OCI-LY7 (cell line): ENCODE measurements at places on chromosomes 12 and 14.

DNA sequence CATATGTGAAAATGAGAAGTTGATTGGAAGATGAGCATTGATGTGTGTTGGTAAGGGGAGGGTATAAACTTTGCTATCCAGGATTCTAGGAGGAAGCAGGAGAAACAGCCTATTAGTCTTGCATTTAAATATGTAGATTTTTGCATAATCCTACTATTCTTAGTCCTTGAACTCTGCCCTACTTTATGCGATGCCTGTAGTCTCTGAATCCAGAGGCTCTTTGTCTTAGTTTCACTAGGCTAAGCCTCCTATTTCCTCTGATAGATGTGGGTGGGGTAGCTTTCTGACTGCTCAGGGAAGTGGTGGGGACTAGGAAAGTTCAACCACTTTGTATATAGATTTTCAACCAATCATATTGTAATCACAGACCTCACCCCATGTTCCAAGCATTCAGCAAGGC lies 49.5 kb upstream of the KCNC2 start:
- no peak for DNase-seq

GRCh38 chr12:6943389-6943721 lies 261 bp upstream of the RNU7-1 start:
- peak; percentile 94 for DNase-seq

- DNase-seq, result peak; percentile 2
Measured at GRCh38 chr14:54001189-54001878, 44.7 kb upstream of the BMP4 start.

DNA sequence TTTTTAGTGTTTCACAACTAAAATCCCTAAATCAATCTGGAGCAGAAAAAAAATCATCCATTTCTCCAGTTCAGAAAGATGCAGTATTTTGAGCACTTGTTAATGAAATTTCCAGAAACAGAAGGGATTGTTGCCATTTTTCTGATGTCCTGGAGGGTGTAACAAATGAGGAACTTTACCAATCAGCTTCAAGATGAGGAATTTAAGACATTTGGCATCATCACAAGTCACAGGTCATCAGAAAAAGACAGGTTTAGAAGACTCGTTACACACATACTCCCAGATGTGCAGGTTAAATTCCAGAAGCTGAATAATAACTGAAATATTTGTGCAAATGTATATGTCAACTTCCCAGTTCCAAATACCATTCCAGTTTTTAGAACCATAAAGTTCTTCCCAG lies 482 bp upstream of the PSMC1 start:
- no peak for DNase-seq

GRCh38 chr12:50061171-50061570 lies 3.8 kb downstream of the ASIC1 start:
- DNase-seq, result no peak

- no peak for DNase-seq
Measured at GRCh38 chr12:54059668-54060067, 6.0 kb downstream of the HOXC4 start.

- DNase-seq, result no peak
Measured at GRCh38 chr12:71201136-71201679, 43.4 kb upstream of the TSPAN8 start.

DNA sequence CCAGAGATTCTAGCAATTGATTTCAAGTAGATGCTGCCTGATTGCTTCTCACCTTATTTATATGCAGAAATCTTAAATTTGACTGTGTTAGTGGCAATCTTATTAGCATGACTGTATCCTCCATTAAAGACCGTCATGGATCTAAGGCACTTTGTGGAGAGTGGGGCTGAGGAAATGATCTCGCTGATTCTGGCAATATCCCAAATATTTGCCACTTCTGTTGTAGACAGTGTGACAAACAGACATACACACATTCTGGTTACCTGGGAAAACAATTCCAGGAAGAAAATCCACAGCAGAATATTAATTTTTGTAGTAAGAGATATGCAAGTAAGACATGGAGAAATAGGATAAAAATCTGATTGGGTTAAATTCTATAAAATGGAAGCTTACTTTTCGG lies 269.0 kb upstream of the G2E3 start:
- DNase-seq, result no peak

DNA sequence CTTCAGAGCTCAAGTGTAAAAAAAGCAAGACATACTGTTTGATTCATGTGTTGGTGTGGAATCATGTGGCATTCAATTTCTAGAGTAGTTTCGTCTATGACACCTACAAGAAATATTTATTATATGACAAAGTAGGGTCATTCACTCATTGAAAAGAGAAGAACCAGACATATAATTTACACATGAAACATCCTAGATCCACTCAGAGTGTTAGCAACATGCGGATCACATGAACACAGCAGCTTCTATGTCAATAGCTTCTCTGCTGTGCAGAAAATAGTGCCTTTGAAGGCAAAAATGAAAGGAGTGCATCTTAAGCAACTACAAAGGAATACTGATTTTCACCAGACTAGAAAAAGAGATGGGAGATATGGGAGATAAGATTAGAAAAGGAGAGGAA lies 569.8 kb downstream of the RPS29 start:
- no peak for DNase-seq

- no peak for DNase-seq
Measured at GRCh38 chr12:55937981-55938380, 7.0 kb downstream of the DGKA start.

GRCh38 chr12:112809684-112810083 lies 18.1 kb downstream of the RPH3A start:
- DNase-seq, result no peak

GRCh38 chr12:90311561-90311960 lies 602.9 kb upstream of the ATP2B1 start:
- no peak for DNase-seq

DNA sequence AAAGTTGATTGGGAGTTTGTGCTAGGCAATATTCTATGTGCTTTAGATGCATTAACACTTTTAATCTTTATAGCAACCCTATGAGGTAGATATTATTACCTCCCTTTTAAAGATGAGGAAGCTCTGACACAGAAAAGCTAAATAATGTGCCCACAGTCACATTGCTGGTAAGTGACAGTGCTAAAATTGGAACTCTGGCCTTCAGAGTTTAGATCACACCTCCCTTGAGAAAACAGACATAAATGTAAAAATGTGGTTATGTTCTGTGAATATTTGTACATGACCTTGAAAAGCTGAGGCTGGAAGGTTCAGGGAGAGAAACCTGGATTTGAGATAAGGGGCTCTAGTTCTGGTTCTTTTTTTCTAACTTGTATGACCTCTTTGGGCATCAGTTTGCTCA lies 1.9 kb downstream of the ABHD4 start:
- no peak for DNase-seq

GRCh38 chr14:76461886-76462285 lies 85.9 kb downstream of the ESRRB start:
- DNase-seq, result no peak

GRCh38 chr14:101191101-101191720 lies 287.7 kb upstream of the RTL1 start:
- DNase-seq, result no peak

GRCh38 chr12:124438437-124439056 lies 128.9 kb downstream of the NCOR2 start:
- peak; percentile 22 for DNase-seq

DNA sequence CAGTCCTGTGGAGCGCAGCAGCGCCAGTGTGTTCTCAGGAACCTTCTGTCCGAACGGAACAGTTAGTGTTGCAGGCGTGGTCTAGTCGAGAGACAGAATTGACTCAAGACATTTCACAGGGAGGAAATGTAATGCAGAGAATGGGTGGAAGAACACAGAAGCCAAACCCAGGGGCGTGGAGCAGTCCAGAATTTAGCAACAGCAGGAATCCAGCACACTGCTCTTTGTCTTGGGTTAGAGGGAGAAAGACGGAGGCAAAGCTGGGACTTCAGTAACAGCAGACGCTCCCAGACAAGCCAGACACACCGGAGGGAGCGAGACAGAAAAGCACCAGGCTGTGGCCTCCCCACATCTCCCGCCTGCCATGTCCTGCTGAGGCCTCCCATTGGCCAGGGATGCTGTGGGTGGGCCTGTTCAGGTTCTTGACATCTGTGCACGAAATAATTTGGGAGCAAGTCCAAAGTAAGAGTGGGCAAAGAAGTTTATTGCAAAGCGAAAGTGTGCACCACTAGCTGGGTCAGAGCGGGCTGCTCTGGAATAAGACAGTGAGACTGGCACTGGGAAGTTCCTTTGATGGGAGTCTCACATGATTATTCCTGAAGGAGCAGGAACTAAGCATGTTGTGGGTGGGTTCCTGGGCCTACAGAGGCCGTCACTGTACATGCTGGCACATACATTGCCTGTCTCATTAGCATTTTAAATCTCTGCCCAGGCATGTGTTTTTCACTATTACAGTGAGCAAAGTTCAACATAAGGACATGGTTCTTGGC lies 339.3 kb upstream of the SFSWAP start:
- DNase-seq, result no peak

DNA sequence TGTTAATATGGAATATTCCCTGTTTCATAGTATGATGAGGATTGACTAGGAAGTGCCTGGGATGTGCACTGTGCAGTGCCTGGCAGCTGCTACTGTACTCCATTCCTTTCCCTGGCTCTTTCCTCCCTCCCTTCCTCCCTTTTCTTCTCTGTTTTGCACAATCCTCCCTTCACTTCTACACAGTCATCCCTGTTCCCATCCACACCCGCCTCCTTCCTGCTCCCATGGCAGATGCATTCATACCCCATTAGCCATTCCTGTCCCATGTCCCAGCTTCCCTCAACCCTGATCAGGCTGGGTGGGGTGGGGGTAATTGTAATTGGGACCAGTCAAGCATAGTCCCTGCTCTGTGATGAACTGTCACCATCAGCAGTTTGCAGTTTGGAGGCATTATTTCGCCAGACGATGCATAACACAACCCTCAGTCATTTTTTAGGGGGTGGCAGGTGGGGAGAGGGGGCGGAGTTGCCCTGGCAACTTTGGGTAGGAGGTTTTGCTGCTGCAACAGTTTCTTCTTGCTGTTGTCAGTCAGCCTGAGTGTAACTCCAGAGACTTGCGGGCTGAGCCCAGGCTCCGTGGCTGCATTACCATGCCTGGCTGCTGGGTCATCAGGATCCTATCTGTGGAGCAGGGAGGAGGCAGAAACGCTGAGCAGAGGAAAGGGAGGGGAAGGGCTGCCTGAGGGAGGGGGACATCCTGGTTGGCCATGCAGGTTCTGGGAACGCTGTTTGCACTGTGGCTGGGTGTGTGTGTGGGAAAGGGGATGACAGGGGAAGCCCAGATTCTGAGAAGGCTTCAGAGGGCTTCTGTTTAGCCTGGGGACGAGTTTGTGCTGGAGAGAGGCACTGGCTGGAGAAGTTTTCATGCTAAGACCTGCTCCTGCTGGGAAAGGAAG lies 4.1 kb upstream of the KRT84 start:
- no peak for DNase-seq

- DNase-seq, result peak; percentile 48
Measured at GRCh38 chr12:52221912-52222457, 11.1 kb upstream of the KRT7 start.

GRCh38 chr14:85252011-85252410 lies 277.9 kb upstream of the FLRT2 start:
- DNase-seq, result no peak

DNA sequence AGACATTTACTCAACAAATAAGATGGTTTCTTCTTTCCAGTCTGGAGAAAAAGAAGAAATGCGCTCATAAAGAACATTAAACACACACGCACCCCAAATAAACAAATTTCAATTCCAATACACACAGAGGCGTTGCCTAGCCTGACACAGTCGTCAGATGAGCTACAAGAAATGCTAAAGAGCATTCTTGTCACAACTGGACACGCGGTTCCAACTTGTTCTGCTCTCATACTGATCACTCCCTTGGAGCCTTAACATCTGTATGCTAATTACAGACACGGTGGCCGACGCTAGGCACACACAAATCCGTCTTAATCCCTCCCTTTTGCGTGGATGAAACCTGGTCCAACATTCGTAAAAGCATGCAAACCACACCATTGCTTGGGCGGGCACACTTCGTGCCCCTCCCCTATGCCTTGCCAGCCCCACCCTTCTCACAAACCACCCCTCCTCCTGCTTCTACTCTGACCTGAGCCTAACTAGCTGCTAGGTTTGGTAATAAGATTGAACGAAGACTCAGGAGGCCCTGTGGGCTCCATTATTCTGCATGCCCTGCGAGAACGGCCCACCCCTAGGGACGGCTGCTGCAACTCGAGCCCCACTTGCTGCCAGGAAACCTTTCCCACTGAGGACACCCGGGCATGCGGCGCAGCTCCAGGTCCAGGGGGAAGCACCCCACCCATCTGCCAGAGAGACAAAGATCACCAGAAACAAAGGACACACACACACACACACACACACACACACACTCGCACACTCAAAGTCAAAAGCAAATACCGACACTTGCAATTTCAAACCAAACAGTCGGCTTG lies 1.2 kb downstream of the KCNK10 start:
- no peak for DNase-seq

GRCh38 chr12:102675672-102676071 lies 195.3 kb upstream of the IGF1 start:
- DNase-seq, result no peak

GRCh38 chr14:96979611-96980074 lies 182.5 kb downstream of the VRK1 start:
- DNase-seq, result no peak

DNA sequence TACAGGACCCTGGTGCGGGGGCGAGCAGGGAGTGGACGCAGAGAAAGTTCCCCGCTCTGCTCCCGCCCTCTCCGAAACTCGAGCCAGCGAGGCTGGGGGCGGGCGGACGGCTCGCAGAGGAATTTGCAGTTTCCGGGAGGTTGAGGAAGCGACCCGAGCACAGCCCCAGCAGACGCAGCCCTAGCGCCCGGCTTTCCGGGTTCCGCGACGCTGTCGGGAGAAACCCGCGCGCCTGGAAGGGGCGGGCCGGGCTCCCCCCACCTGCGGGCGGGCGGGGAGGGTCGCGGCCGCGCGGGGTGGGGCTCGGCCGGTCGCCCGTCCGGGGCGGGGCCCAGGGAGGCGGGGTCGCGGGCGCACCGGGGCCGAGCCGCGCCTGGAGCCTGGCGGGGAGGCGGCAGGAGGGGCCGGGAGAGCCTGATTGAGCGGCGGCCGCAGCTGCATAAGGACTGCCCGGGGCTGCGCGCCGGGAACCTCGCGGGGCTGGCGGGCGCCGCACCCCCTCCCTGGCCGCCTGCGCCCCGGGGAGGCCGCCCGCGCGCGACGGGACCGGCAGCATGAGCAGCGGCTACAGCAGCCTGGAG lies at the start of gene RASSF3:
RASSF3 (plus strand) TSS at position 417 of the 581 bp plus-strand sequence; CDS start at position 555, 138 bp downstream.
- peak; percentile 91 for DNase-seq

DNA sequence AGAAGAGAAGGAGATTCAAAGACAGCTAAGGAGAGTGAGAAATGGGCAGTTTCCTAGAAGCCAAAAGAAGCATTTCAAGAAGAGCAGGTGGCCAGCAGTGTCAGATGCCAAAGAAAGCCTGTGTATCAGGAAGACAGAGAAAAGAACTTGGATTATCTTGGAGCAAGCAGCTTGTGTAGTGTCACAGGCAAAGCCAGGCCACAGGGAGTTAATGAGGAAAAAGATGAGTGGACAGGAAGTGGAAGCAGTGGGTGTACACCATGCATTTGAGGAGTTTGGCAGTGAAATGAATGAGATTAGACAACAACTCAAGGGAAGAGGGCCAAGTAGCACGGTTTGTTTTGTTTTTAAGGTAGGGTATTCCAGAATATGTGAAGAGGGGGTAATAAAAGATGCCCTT lies 5.6 kb upstream of the MYH7 start:
- no peak for DNase-seq
